GM23338 (cell line): ENCODE measurements at places on chromosomes 12 and 14. TPM values are rescaled to one million over a fixed set of nuclear protein-coding genes. Genes with fewer than 3 reads are reported as not detected.

GPRC5D gene
- not detected in 2 replicates for total RNA-seq

IL31 gene
- not detected in 2 replicates for total RNA-seq

IFNG-AS1 gene
- total RNA-seq: not detected in 2 replicates

P2RX7 gene
- total RNA-seq: 0.24 and 0.74 TPM in 2 replicates

RNF212B gene
- not detected in 2 replicates for total RNA-seq

NOVA1 gene
- total RNA-seq: 8.1 and 10.9 TPM in 2 replicates

CABP1 gene
- 5.2 and 7.0 TPM in 2 replicates for total RNA-seq

NTS gene
- 16.2 and 17.1 TPM in 2 replicates for total RNA-seq

DNA sequence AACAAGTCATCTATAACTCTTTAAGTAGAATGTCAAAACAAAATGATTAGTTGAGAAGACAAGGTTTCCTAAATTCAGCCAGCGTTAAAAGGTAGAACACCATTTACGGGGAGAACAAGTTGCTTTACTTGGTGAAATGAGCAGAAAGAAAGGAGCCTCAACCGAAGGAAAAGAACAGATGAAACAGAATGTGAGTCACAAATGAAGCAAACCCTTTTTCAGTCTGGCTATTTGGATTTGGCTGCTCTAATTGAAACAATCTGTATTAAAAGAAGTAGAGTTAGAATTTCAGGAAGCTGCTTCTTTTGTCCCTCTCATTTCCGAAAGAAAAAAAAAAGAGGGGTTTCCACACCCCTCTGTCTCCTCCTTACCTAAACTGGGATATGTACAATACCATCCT lies 34.6 kb downstream of the CEP128 start:
- DNase-seq: no peak

- DNase-seq: no peak
These were observed 31.3 kb upstream of the SSPN start for GRCh38 chr12:26164118-26164517.

- DNase-seq: no peak
These were observed 136.8 kb upstream of the TBX3 start for GRCh38 chr12:114820796-114821195.

DNA sequence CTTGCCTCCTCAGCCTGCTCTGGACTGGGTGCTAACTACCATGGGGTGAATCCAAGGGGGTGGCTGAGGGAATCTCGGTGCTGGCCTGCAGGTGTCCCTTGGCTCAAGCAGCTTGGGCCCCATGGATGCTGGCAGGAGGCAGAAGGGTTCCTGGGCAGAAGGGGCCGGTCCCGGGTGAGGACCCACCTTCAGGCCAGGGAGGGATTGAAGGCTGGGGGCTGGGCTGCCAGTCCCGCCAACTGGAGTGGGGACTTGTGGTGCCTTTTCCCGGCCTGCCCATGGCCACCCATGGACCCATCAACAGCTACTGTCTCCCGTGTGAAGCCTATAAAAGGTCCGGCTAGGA lies 550.1 kb downstream of the SLC6A15 start:
- DNase-seq: no peak

DNA sequence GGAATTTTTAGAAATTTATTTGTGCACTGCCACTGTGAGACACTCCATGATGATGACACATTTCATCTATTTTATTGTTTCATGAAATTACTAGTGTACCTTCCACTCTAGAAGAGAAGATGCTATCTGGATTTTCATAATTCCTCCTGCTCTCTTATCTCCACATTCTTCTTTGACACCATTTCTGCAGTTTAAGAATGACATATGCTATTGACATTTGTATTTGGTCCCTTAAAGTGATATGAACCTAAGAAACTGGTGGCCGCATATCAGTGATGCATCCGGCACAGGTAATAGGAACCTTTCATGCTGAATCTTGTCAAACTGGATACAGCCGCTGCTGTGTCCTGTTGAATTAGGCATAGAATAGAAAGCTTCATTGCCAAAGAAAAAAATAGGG lies 696.3 kb downstream of the TMEM121 start:
- DNase-seq: no peak

- DNase-seq: no peak
These were observed 34.2 kb downstream of the TRAF3 start for GRCh38 chr14:102811254-102811963.

- DNase-seq: no peak
These were observed 46.3 kb downstream of the NTF3 start for GRCh38 chr12:5478081-5478706.

GRCh38 chr12:6946033-6946919 lies 2.5 kb downstream of the C12orf57 start:
- DNase-seq: peak; percentile 95

DNA sequence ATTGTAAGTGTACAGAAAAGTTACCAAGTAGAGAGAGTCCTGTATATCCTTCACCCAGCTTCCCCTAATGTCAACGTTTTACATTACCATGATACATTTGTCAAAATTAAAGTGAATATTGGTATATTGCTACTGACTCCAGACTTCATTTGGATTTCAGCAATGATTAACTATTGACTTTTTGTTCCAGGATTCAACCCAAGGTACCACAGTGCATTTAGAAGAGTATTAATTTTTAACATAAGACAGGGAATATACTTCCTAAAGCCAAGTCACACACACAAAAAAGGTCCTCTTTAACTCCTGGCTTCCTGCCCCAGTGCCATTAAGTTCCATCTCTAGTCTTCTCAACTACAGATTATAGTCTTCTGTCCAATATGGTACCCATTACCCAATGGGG lies 75.5 kb upstream of the RBM19 start:
- DNase-seq: no peak

- DNase-seq: no peak
These were observed 57.0 kb downstream of the BBS10 start for GRCh38 chr12:76290963-76291859.

DNA sequence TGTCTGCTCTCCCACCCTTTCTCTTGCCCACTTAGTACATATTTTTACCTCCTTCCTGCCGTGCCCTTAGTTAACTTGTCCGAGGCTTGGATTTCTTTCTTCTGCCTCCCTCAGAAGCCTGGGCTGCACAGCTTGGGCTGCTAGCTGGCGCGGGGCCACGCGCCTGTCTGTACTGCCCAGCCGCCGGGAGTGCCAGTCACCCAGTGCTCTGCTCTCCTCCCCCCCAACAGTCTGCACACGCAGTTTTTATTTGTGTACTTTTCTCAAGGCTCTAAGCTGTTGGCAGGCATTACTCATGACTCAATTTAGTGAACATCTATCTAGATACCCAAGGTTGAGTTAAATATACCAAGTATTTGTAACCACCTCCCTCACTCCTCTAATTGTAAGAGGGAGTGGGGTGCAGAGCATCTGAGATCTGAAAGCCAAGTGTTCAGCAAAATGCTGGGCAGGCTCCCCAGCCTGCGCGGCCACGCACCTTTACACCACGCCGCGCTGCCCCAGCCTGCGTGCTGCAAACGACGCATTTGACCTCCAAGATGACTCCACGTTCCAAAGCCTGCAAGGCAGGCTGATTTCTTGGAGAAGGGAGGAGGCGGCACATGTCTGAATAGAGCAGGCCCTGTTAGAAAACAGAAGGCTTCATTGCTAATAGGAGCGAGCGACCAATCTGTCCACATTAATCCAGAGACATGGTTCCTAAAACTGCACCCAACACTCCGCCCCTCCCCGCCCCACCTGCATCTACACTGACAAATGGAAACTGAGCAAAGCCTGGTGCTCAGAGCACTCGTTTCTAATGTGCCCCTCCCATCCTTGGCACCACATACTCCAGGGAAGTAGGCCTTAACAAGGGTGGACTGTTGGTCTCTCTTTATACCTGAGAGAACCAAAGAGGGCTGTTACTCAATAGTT lies 18.2 kb upstream of the CACNA2D4 start:
- no peak for DNase-seq

GRCh38 chr12:125983094-125983783 lies 918.0 kb downstream of the AACS start:
- DNase-seq: peak; percentile 72

GRCh38 chr14:67441256-67441655 lies 29.3 kb upstream of the PLEK2 start:
- no peak for DNase-seq

DNA sequence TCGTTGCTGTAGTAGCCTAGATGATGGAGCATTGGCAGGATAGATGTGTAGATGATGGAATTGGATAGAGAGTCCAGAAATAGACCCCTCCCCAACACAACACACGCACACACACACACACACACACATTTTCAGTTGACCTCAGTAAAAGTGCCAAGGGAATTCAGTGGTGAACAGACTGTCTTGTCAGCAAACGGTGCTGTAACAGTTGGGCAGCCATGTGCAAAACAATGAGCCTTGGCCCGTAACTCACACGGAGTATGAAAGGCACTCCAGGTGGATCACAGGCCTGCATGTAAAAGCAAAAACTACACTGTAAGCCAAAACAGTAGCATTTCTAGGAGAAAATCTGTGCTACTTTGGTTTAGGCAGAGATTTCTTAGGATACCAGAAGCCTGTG lies 87.8 kb downstream of the DDX51 start:
- DNase-seq: no peak

GRCh38 chr12:110080410-110080809 lies 32.1 kb upstream of the C12orf76 start:
- no peak for DNase-seq

DNA sequence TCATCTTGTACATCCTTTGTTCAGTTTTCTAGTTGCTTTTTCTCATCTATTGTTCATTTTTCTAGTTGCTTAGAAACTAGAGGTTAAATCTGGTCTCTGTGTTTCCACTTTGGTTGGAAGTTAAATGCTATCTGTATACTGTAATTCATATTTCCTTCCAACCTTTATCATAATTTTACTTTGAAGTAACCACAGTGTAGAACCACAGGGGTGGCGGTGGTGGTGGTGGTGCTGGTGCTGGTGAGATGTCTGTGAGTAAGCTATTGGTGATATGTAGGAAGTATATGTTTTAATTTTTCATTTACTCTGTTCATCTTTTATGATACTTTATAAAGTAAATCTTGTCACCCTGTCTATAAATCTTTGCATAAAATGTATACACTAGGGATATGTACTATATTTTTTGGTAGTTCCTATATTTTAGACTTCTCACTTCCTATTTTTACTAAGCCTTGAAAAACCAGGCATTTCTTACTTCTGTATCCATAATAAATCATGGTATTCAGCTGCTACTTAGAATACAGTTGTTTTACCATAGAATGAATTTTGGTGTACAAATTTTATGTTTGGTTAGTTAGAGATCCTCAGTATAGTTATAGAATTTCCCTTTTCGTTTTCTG lies 31.9 kb downstream of the CCDC91 start:
- no peak for DNase-seq

DNA sequence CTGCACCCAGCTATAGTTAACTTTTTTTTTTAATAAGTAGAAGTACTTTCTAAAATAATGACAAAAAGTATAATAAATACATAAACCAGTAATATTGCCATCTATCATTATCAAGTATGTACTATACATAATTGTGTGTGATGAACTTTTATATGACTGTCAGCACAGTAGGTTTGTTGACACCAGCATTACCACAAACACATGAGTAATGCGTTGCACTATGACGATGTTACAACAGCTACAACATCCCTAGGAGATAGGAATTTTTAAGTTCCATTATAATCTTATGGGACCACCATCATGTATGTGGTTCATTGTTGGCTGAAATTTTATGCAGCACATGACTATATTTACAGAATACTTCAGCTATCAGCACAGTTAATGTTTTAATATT lies 62.9 kb upstream of the VSX2 start:
- DNase-seq: no peak

GRCh38 chr14:92960706-92961566 lies 38.0 kb downstream of the CHGA start:
- DNase-seq: no peak
